ENCODE measurements at places on chromosomes 16 and 17.

- no peak for DNase-seq
Observed at GRCh38 chr17:70204431-70204830, 35.1 kb downstream of the KCNJ2 start.

- DNase-seq, result no peak
Observed at GRCh38 chr16:82252582-82252981, 82.6 kb upstream of the MPHOSPH6 start.

DNA sequence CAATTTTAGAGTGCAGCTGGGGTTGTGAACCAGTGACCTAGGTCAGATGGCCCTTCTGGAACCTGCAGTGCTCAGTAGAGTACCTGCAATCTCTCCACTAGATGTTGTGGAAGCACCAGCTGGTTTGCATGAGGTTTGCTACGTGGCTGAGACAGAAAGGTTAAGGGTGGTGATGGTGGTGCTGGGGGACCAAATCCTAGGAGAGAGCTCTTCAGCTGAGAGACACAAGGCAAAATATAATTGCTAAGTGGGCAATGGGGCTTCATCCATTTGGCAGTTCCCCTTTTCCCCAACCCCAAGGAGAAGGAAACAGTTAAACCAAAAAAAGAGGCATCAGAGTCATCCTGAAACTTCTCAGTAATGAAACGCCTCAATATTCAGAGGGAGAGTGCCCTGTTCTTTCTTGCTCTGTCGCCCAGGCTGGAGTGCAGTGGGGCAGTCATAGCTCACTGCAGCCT is 13.9 kb downstream of the ITPRIPL2 start:
- no peak for DNase-seq

GRCh38 chr17:15512071-15512709 is 44.8 kb upstream of the CDRT4 start:
- no peak for DNase-seq

DNA sequence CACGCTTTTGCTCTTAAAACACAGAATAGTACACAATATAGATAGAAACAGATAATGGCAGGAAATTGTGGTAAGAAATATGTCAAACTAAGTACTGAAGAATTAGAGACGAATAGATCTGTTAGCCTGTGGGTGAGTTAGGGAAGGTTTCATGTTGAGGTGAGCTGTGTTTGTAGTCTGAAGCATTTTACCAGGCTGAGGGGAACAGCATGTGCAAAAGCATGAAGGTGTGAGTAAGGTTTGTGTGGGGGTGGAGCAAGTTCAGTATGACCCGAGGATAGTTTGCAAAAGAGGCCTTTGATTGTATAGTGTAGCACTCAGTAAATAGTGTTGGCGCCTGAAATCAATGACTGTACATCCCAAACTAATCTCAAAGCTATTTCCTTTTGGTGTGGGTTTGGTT is 13.8 kb downstream of the IGSF6 start:
- DNase-seq, result no peak

GRCh38 chr16:14315683-14316320 is 244.7 kb downstream of the MRTFB start:
- no peak for DNase-seq

DNA sequence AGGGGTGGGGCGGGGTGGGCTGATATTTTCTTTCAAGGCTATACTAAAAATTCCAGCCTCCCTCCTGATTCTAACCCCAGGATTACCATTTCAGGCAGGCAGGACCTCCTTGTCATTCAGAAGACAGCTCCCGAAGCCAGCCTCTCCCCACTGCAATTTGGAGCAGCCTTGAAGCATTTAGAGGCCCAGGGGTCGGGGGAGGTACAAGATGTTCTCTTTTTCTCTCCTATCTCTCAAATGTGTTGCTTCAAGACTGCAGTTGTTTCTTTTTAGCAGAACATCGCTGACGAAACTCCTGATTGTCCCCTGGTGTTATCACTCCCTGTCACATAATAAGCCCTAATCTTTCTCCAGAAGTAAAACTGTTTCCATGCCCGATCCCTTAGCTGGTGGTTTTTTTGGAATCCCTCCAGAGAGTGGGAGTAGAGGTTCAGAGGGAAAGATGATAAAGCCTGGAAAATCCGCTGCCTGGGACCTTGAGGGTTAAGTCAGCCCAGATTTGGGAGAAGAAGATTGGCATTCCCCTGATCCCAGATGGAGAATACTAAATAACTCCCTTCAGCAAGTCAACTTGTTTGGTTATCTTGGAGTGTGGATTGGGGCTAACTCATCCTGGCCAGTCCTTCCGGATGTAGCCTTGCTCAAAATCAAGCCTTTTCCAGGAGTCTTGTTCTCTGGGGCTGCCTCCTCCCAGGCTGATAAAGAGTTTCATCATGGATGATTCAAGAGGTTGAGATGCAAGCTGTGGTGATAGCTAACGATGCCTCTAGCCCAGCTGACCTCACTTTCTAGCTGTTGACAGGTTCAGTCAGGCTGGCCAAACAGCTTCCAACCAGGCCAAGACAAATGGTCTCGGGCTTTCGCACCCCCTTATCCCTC is 71.3 kb downstream of the SOX9 start:
- DNase-seq, result no peak

GRCh38 chr17:19730843-19731242 is 14.5 kb upstream of the SLC47A2 start:
- DNase-seq, result no peak

GRCh38 chr16:66614161-66614802 is 9.8 kb downstream of the CMTM3 start:
- no peak for DNase-seq

- DNase-seq, result no peak
Observed at GRCh38 chr17:48816774-48817590, at the start of gene TTLL6. TTLL6 (minus strand) TSS chr17:48817229; CDS start chr17:48817072, 157 bp downstream.

- DNase-seq, result peak; percentile 87
Observed at GRCh38 chr17:44779211-44780025, 20.6 kb downstream of the ADAM11 start.

GRCh38 chr16:67516296-67517154 is 12.1 kb upstream of the RIPOR1 start:
- DNase-seq, result no peak

DNA sequence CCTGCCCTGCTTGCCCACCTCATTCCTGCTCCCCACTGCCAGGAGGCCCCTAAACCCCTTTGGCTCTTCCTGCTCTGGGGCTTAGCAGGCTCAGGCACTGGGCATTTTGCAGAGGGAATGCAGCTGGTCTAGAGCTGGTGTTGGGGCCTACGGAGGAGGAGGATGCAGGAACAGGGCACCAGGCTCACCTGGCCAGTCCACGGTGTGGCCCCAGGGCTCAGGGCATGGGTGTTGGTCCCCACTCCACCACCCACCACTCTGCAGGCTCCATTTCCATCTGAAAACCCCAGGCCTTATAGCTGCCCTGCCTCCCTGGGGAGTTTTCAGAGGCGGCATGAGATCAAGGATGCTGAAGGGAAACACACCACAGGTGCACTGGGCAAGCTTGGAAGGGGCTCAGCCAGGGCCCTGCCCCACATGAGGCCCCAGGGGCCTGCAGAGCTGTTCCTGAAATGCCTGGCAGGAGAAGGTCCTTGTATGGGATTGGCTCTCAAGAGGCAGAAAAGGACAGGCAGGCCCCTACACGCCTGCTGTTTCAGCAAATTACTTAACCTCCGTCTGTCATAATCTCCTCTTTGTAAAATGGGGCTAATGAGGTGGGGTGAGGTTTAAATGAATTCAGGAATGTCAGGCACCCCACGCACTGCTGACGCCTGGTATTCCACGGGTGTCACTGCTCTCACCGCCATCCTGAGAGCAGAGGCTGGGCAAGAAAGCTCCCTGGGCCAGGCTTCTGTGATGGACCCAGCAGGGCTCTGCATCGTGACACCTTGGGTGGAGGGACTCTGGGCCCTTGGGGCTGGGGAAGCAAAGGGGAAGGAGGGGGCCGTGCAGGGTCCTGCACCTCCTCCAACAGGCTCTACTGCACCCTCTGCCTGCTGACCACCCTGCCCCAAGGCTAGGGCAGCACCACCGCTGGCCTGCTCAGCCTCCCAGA is 9.3 kb downstream of the SLC47A2 start:
- DNase-seq, result no peak

DNA sequence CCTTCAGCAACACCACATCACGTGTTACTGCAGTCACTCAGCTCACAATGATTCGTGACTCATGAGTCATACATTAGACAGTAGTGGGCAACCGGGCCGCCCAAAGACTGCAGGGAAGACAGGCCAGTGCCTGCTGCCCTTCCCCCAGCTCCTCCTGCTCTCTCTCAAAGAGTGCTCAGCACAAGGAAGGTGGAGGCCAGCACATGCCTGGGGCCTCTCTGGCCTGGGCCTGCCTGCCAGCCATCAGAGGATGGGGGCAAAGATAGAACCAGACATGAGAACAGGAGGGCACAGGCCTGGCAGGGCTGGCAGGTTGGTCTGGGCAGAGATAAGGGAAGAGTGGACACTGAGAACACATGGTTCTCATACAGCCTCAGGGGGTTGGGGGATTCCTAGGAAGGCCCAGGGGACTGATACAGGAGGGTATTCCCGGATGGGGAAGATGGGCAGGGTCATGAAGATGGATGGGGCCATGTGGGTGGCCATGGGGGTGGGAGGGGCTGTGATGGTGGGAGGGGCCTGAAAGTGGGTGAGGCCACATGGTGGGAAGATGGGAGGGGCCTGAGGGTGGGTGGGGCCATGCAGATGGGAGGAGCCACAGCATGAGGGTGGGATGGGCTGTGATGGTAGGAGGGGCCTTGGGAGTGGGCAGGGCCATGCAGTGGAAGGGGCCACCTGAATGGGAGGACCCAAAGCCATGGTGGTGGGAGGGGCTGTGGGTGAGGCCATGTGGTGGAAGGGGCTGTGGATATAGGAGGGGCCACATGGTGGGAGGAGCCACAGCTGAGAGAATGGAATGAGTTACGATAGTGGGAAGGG is 29.0 kb downstream of the KATNB1 start:
- no peak for DNase-seq

DNA sequence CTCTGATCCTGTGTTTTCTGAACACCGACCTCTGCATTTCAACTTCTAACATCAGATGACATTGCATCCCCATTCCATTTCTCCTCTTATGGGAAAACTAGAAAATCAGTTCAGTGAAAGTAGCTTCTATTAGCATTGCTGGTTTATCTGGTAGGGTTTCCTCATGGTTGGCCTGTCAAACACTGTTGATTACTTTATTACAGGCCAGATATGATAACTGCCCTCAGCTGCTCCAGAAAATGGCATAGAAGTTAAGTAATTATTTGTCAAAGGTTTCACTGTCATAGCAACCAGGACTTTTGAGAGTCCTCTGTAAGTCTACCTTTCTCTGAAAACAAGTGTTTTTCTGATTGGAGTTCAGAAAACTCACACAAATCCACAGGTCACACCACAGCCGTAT is 3.0 kb downstream of the GFOD2 start:
- DNase-seq, result no peak

DNA sequence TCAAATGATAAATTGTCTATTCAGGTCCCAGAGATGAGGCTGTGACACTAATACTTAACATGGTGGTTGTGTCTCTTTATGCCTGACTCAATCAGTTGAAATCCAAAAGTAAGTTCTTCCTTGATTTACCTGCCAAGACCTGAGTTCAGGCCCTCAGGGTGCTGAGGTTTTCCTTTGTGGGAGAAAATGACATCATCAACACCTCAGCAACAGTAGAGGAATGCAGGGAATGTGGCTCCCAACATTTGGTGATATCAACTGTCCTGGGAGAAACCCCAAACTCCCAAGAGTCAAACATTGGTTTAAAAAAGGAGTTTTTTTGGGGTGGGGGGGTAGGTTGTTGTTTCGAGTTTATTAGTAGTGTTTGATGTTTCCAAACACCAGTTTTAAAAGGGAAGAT is 14.7 kb downstream of the RNF43 start:
- no peak for DNase-seq
